ENCODE measurements at places on chromosomes 16 and 17.

DNA sequence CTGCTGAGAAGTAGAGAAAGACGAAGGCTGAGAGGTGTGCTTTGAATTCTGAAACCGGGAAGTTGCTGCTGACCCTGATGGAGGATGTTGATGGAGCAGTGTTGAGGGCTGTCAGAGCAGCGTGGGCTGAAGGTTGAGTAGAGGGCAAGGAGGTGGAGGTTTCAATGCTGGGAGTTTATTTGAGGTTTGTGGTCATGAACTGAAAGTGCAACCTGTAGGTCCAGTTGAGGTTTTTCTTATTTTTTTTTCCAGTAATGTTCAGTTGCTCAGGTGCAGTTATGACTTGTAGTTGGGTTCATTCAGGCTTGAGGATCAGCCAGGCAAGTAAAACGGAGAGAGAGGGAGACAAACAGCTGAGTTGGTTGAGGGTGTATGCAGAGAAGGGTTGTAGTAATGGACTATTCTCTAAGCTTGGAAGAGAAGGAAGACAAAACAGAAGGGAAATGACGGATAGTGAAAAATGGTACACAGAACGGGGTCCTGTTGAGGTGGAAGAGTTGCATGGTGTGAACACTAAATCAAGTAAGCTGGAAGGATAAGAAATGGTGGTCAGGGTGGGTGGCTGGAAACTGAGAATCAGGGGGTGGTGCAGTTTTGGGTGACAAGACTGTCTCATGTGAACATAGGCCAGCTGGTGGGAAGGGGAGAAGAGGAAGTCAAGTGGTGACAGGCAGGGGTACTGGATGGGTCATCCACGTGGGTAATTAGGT is 8.7 kb upstream of the UBE2G1 start:
- no peak for DNase-seq

DNA sequence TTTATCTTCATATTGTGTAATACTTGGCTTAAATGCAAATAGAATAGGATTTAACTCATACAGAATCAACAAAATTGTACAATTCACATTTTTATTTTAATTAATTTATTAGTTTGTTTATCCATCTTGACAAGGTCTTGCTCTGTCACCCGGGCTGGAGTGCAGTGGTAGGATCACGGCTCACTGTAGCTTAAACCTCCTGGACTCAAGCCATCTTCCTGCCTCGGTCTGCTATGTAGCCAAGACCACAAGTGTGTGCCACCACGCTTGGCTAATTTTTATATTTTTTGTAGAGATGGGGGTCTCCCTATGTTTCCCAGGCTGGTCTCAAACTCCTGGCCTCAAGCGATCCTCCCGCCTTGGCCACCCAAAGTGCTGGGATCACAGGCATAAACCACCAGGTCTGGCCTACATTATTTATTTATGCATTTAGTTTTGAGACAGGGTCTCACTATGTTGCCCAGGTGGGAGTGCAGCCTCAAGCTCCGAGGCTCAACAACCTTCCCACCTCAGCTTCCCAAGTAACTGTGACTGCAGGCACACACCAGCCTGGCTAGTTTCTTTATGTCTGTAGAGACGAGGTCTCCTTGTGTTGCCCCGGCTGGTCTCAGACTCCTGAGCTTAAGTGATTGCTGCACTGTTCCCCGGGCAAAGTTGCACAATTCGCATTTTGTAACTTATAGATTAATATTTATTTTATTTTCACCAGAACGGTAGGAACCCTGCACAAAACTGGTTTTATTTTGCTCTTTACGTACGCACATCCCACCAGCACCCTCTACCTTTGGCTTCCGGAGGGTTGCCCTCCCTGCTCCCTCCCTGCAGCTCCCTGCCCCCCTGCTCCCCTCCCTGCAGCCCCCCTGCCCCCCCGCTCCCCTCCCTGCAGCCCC is 4.9 kb downstream of the DPEP1 start:
- DNase-seq, result no peak

GRCh38 chr16:2825906-2826305 is 4.2 kb upstream of the ZG16B start:
- no peak for DNase-seq

- peak; percentile 55 for DNase-seq
These were observed 17.6 kb downstream of the ZNF213 start for GRCh38 chr16:3152277-3152990.

GRCh38 chr17:67998466-67998865 is 2.2 kb upstream of the C17orf58 start:
- DNase-seq, result no peak

DNA sequence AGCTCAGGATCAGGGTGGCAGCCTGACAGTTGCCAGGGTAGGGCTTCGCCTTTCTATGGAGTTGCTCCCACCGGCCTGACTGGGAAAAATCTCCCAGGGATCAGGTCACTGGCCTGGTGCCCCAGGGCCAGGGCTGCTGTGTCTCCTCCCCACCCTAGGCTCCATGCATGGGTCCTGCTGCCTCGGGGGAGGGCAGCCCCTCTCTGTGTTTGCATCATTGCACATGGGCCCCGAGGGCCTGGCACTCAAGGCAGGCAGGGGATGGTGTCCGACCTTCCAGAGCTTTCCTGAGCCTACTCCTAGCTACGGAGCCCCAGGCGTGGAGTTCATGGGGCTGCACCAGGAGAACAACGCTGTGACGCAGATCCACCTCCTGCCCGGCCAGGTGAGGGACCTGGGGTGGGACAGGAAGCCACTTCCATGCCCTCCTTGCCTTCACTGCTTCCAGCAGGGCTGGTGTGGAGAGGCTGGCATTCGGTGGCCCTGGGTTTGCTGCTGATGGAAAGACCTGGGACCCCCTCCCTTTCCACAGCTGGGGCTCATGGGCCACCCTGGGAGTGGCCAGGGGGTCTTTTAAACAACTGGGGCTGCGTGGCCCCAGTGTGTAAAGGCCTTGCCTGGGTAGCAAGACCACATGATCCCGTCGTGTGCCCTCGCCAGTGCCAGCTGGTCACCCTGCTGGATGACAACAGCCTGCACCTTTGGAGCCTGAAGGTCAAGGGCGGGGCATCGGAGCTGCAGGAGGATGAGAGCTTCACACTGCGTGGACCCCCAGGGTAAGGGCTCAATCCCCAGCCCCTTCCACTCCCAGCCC is 29.5 kb upstream of the MYO15B start:
- DNase-seq, result no peak

DNA sequence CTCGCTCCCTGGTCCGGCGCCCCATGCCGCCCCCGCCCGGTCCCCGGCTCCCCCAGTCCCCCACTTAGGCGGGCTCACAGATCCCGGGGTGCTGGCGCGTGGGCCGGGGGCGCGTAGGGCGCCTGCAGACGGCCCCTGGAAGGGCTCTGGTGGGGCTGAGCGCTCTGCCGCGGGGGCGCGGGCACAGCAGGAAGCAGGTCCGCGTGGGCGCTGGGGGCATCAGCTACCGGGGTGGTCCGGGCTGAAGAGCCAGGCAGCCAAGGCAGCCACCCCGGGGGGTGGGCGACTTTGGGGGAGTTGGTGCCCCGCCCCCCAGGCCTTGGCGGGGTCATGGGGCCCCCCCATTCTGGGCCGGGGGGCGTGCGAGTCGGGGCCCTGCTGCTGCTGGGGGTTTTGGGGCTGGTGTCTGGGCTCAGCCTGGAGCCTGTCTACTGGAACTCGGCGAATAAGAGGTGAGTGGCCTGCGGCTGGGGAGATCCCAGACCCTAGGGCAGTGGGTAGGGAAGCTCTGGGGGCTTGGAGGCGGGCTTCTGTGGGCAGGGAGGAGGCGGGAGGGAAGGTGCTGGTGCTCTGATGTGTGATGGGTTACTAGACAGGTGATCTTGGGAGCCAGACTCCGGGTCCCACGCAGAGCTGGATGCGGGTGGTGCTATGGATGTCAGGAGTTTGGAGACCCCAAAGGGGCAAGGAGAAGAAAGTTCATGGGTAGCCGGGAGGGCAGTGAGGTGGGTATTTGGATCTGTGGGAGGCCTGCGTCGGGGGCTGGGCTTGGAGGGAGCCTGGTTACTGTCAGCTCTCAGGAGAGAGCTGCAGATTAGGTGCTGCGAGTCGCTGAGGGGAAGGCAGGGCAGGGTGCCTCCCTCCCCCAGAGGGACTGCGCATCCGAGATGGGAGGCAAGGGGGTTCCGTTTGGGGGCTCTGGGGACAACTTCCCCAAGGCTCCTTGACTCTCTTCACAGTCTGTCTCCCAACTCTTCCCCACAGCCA is 560 bp downstream of the EFNB3 start:
- DNase-seq, result no peak

GRCh38 chr16:9195287-9195686 is 103.8 kb downstream of the HAPSTR1 start:
- no peak for DNase-seq

DNA sequence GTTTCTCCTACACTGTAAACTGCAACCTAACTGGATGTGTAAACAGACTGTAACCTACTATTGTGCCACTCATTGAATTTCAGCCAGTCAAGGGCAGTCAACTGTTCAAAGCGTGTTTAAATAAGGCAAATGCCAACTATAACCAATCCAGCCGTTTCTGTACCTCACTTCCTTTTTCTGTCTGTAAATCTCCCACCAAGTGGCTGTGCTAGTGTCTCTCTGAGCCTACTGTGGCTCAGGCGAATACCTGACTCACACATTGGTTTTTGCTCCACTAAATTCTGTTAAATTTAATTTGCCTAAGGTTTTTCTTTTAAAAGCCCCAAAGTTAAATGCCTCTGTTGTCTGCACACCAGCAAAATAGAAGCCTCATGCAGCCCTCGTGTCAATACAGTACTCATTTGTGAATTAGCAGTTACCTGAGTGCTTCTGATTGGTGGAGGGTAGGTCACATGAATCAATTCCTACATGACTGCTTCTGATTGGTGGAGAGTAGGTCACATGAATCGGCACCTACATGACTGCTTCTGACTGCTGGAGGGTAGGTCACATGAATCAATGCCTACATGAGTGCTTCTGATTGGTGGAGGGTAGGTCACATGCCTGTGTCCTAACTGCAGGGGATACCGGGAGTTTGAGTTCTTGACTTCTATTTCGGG is 31.1 kb upstream of the CCR7 start:
- DNase-seq, result no peak

- no peak for DNase-seq
These were observed 3.2 kb downstream of the TMEM208 start for GRCh38 chr16:67229906-67230808.
